ENCODE measurements at places on chromosomes 3 and 15. TPM values are rescaled to one million over a fixed set of nuclear protein-coding genes. Genes with fewer than 3 reads are reported as not detected.

ISG20 gene
- total RNA-seq, result 0.31 TPM

DNAH12 gene
- 1.6 TPM for total RNA-seq

MKRN2OS gene
- not detected for total RNA-seq

CMTM7 gene
- 0.63 TPM for total RNA-seq

TOPAZ1 gene
- not detected for total RNA-seq

CLDN16 gene
- 0.63 TPM for total RNA-seq

CCDC54 gene
- 1.6 TPM for total RNA-seq

EAF2 gene
- 7.2 TPM for total RNA-seq

UACA gene
- total RNA-seq, result 113 TPM

PRICKLE2 gene
- total RNA-seq, result 121 TPM

TUSC7 gene
- total RNA-seq, result not detected

DUOX1 gene
- not detected for total RNA-seq

PLXNB1 gene
- 152 TPM for total RNA-seq

KCNH8 gene
- 19.4 TPM for total RNA-seq

ROPN1 gene
- total RNA-seq, result not detected

MYO1E gene
- total RNA-seq, result 17.2 TPM

CLDN1 gene
- 2.5 TPM for total RNA-seq

CATSPER2 gene
- total RNA-seq, result 18.2 TPM

MOBP gene
- total RNA-seq, result 0.63 TPM

ADGRG7 gene
- not detected for total RNA-seq

CYP8B1 gene
- total RNA-seq, result not detected

VPS39 gene
- 109 TPM for total RNA-seq

PTH1R gene
- 1.6 TPM for total RNA-seq

CHMP2B gene
- total RNA-seq, result 26.9 TPM

ASB14 gene
- not detected for total RNA-seq

LRRK1 gene
- 1.6 TPM for total RNA-seq

CD200R1L gene
- not detected for total RNA-seq

ATXN7 gene
- 31.9 TPM for total RNA-seq

MEX3B gene
- 82.0 TPM for total RNA-seq

TGFBR2 gene
- total RNA-seq, result 5.3 TPM

VGLL3 gene
- total RNA-seq, result 0.94 TPM

TMCC1 gene
- total RNA-seq, result 65.1 TPM

FBXO40 gene
- not detected for total RNA-seq

HPS3 gene
- 35.4 TPM for total RNA-seq

ECE2 gene
- 6.9 TPM for total RNA-seq

GABRR3 gene
- not detected for total RNA-seq

SCG3 gene
- total RNA-seq, result 52.9 TPM

FETUB gene
- not detected for total RNA-seq

NANOGP8 gene
- total RNA-seq, result not detected

TMEM207 gene
- not detected for total RNA-seq

GOLGA6L7 gene
- total RNA-seq, result not detected

RPL22L1 gene
- 14.7 TPM for total RNA-seq

ZBTB38 gene
- 173 TPM for total RNA-seq

USP13 gene
- 16.6 TPM for total RNA-seq

ERICH6 gene
- total RNA-seq, result not detected

SLC12A1 gene
- 2.2 TPM for total RNA-seq

STRIT1 gene
- not detected for total RNA-seq

ADAMTS7 gene
- total RNA-seq, result 26.3 TPM

KNL1 gene
- total RNA-seq, result 10.6 TPM

CFAP20DC gene
- 4.1 TPM for total RNA-seq

WDR72 gene
- 0.31 TPM for total RNA-seq

CPA3 gene
- not detected for total RNA-seq

AP3B2 gene
- 104 TPM for total RNA-seq

Data from parietal lobe (tissue), 2 donors.